Activated T-cell treated with anti-CD3 and anti-CD28 coated beads for 4 hours (primary cell): ENCODE measurements at places on chromosomes 6 and 20.
A peak's percentile ranks its signal among the peaks of the same experiment; 100 is the strongest.

- no peak for DNase-seq
These were observed 108.7 kb upstream of the CNKSR3 start for GRCh38 chr6:154619146-154619545.

GRCh38 chr20:59148701-59149493 lies 14.7 kb upstream of the ZNF831 start:
- DNase-seq = no peak

GRCh38 chr20:19515074-19515473 lies 243.0 kb upstream of the RIN2 start:
- no peak for DNase-seq

DNA sequence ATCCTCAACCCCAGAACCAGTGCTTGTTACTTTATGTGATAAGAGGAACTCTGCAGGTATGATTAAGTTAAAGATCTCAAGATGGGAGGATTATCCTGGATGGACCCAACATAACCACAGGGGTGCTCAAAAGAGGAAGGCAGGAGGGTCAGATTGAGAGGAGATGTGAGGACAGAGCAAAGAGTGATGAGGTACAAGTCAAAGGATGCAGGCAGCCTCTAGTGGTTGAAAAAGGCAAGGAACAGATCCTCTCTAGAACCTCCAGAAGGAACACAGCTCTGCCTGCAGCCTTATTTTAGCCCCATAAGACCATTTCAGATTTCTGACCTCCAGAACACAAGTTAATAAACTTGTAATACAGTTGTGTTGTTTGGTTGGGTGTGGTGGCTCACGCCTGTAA lies 41.2 kb downstream of the PDSS2 start:
- DNase-seq = no peak

DNA sequence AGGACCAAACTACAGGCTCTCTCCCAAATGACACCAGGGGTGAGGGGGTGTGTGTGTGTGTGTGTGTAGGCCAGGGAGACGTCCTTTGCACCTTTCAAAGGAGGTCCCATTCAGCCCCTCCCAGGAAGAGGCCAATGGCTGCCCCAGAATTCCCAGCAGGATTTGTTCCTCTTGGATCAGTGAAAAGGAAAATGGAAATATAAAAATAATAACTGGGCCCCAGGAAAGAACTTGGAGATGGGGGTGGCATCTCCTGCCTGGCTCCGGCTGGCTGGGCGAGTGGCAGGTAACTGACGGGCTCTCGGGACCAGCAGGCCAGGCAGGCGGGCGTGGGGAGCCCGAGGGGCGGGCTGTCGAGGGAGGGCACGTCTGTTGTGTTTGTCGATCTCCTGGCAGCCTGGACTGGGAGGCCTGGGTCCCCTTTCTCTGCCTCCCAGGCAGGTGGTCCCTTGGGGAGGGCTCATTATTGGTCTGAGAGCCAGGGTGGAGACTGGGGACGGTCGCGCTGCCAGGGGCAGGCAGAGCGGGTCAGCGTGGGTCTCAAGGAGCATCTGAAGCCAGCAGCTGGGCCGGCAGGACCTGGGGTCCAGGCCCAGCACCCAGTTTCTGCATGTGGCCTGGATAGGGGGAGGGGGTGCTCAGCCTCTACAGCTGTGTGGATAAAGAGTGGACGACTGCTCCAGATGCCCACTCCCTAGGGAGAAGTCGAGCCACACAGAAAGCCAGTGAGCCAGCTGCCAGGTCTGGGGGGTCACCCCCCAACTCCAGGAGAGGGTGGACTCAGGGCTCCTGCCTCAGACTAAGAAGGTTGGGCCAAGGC lies 3.1 kb downstream of the NOL4L start:
- no peak for DNase-seq

- no peak for DNase-seq
These were observed 60.1 kb upstream of the CD93 start for GRCh38 chr20:23146181-23146580.

- DNase-seq = peak; percentile 36
These were observed 214.8 kb upstream of the MMS22L start for GRCh38 chr6:97497713-97498331.

DNA sequence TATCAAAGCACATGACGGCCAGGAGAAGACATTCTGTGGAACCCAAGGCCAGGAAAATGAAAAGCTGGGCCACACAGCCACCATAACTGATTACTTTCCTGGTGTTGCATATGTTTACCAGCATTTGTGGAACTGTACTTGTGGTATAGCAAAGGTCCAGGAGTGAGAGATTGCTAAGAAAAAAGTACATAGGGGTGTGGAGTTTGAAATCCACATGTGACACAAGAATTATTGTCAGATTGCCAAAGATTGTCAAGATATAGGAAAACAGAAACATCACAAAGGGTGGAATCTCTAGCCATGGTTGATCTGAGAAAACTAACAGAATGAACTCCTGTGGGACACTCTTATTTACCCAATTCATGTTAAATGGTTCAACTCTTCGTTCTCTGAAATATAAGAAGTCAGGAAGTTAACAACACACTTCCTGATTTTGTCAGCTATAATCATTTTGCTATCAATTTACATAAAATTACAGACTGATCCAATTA lies at the start of gene OR2B2:
Gene OR2B2, minus strand, starts transcription at position 441 of the 491 bp plus-strand sequence. Its CDS starts 77 bp downstream, at position 364.
- DNase-seq = no peak

DNA sequence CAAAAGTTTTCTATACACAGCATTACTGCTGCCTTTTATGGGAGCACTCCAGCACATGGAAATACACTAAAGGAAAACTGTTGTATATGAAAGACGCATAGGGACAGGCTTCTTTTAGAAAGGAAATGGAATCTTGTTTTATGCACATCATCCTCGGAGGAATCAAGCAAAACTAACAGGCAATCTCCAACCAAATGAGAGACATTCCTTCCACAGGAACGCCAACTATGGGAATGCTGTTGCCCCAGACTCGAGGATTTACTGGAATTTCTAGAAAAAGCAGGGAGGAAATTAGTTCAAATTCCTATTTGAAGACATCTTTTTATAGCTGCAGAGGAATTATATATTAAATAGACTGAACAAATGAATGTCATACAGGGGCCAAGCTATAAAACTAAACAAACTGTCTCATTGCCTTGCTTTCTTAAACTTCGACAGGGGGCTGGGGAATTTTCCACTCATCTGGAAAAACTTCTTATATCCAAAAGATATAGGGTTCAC lies 52.2 kb downstream of the LYRM4 start:
- no peak for DNase-seq

- no peak for DNase-seq
These were observed 22.3 kb upstream of the SAYSD1 start for GRCh38 chr6:39137245-39137644.

- DNase-seq = no peak
These were observed 219.0 kb downstream of the THBS2 start for GRCh38 chr6:169034516-169035167.

- no peak for DNase-seq
These were observed 273.3 kb downstream of the ALDH8A1 start for GRCh38 chr6:134676307-134677281.

GRCh38 chr6:116210750-116211425 lies 43.0 kb downstream of the TSPYL4 start:
- no peak for DNase-seq

GRCh38 chr20:24745206-24745605 lies 203.9 kb upstream of the CST7 start:
- no peak for DNase-seq

GRCh38 chr20:8039042-8039441 lies 19.5 kb upstream of the TMX4 start:
- DNase-seq = no peak

GRCh38 chr6:3751077-3751729 lies at the start of gene PXDC1:
PXDC1 (minus strand) TSS chr6:3751713; CDS start chr6:3751531, 182 bp downstream.
- no peak for DNase-seq

GRCh38 chr6:20213271-20213798 lies 1.1 kb upstream of the MBOAT1 start:
- DNase-seq = no peak

GRCh38 chr6:164097551-164098398 lies 683.3 kb downstream of the QKI start:
- DNase-seq = no peak

- DNase-seq = no peak
These were observed 117.9 kb upstream of the AKAP12 start for GRCh38 chr6:151121900-151122299.
